ENCODE measurements at places on chromosomes 11 and 22.

GRCh38 chr11:75013051-75013450 is 24.3 kb downstream of the NEU3 start:
- DNase-seq = no peak

DNA sequence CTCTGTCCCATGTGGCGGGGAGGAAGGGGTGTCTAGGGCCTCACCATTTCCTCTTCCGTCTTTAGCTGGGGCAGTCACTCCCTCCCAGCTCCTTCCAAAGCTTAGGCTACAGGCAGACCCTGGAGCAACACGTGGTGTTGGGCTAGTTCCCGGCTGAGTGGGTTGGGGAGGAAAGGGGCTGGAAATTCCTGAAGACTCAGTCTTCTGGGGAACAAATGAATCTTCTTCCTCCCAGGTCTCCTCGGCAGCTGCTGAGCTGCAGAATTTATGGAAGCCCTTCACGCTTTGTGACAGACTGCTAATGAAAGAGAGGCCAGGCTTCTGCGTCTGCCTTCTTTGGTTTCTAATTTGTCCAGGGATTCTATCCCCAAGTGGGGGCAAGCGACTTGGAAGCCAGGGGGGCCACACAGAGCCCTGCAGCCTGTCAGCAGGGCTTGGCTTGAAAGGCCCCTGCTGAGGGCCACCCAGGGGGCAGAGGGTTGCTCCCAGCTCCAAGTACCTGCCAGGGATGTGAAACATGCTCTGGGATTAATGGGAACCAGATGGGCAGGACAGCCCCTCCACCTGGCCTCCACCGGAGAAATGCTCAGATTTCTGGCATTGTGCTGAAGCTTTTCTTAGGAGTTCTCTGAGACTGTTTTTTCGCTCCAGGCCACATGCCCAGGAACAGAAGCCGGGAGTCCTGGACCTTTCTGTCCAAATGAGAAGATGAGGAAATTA is 123.1 kb downstream of the PKNOX2 start:
- DNase-seq = no peak

DNA sequence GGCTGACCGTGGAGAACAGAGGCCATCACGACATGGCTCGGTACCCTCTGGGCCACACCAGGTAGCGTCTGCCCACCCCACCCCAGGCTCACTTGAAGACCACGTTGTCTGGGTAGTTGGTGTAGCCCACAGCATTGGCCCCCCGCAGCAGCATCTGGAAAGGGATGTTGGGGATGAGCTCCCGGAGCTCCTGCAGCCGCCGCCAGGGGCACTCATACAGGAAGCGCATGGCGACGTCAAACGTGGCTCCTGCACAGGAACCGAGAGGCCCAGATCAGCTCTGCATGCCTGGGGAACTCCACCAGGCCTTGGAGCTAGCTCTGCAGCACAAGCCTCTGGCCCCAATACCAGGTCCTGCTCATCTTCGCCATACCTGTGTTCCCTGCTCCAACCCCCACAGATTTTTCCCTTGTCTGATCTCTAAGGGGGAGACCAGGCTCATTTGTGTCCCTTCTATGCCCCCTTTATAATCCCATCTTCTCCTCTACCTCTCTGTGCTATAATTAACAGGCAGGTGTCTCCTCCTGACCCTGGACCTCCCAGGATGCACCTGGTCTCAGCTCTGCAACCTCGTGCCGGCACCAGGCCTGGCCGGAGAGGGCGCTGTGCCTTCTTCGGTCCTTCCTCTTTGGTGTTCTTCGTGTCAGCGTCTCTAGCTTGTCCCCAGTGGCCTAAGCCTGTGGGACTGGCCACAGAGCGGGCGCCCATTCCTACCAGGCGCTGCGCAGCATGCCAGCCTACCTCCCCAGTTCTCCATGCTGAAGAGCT is 5.0 kb upstream of the LRFN4 start:
- DNase-seq = no peak

DNA sequence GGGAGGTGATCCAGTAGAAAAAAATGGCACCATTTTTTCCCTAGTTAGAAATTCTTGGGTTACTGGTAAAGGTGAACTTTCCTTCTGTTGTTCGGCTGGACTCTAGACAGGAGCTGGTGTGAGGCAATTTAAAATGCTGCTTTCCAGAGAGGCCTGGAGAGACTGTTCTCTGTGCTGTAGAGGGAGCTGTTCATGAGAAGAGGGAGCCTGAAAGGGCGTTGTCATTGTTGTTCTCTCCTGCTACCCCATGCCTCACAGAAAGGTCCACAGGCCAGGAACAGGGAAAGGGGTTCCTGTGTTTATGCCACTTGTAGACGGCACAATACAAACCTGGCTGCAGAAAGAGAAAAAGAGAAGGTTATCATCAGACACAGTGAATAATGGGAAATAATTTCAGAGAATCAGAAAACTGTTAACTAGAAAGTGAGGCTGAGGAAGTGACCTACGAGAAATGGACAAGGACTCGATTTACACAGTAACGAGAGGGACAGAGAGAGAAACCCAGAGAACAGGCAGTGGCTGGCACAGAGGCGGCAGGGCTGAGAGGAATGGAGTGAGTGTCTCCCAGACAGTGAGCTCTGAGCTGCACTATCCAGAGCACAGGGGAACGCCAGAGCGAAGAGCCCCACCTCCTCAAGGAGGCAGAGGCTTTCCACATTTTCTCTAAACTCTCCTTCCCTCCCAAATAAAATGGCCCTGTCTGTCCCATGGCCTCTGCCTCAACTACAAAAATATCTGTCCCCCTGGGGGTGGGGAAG is 109.2 kb downstream of the RRM1 start:
- DNase-seq = no peak

GRCh38 chr11:109432105-109432504 is 10.1 kb downstream of the C11orf87 start:
- no peak for DNase-seq

DNA sequence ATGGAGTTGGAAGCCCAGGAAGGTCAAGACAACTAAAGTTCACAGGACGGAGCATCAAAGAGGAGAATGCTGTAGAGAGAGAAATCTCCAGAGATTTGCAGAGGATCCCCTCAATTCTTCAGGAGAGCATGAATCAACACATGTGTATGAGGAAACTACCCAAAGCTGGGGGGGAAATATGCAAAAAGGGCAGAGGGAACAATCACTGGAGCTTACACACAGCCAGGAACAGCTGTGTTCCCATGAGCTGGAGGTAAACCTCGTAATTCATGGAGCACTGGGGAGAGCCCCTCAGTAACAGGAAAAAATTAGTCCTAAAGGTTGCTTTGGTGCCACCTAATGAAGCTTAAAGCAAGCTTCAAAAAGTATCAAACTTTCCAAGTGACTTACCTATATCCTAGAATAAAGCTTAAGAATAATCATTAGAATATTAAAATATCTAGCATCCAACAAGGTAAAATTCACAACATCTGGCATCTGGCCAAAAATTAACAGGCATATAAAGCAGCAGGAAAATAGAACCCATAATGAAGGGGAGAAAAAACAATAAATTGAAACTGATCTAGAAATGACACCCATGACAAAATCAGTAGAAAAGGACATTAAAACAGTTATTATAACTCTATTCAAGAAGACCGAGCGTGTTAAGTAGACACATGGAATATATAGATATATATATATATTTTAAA is 134.2 kb downstream of the STK33 start:
- DNase-seq = no peak

DNA sequence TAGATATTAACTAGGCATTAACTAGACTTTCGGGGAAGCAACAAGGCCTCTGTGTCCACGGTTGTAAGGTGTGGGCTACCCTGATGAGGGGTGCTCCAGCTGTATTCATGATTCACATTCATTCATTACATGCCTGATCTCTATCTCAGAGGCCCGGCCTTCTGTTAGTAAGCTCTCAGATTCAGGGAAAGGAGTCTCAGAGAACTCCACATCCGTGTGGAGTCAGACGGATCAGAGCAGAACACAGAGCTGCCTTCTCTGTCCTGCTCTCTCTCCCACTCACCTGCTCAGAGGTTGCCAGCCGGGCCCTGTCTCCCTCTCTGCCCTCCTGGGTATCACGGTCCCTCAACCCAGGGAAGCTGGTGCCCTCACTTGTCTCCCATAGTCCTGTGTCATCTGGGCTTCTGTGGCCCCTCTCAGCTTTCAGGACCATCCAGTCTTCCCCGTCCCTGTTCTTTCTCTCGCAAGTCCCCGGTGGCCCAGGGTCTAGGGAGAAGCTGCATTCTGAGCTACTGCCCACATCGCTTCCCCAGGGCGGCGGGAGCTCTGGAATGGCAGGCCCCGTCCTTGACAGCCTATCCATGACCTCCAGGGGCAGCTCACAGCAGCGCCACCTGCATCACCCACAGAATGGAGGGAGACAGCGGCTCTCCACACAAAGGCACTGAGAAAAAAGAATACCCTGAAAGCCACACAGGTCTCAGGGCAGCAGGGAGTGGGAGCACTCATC is 4.3 kb downstream of the TP53AIP1 start:
- DNase-seq = no peak

DNA sequence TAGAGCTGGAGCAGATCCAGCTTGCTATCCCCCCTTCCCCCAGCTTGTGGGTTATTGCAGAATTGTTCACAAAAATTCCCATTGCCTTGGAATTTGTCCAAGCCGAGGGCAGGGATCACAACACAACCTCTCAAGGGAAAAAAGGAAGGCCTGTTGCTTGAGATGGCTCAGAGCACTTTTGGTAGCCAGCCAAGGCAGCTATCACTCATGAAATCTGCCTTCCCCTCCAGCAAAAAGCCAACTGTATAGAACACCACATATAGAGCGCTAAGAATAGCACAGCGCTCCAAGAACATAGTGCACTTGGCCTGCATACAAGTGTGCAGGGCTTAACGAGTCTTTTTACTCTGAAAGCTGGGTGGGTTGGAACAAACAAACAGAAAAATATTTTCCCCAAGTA is 46.2 kb downstream of the FAM83F start:
- DNase-seq = peak; percentile 63

GRCh38 chr22:49044091-49044490 is 783.6 kb downstream of the BRD1 start:
- no peak for DNase-seq

- no peak for DNase-seq
Observed at GRCh38 chr11:129694966-129695365, 120.7 kb upstream of the TMEM45B start.

DNA sequence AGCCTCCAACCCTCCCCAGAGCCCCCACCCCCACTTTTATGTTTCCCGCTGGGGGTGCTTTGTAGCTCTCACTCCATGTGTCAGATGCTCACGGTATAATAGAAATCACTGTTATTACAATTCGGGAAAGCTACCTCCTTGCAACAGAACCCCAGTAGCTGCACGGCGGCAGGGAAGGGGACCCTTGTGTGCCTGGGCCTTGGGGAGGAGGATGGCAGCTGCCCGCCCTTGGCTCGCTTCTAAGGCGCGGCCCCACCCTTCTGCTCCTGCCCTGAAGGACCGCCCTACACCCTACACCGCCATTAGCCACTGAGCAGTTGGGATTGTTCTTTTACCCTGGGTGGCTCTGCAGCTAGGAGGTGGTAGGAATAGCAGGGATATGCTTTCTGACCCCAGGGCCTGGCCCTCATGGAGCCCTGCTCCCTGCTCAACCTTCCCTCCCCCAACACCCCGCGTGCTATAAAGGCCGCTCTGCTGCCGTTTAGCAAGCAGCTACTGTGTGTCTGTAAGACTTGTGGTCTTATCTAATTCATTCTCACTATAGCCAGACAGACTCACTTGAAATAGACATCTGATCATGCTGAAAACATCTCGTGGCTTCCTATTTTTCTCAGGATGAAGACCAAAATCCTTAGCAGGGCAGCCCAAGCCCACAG is 219.7 kb downstream of the CEP164 start:
- DNase-seq = no peak

GRCh38 chr11:6483015-6483414 is 1.7 kb downstream of the TIMM10B start:
- no peak for DNase-seq

- no peak for DNase-seq
Observed at GRCh38 chr11:36015799-36016198, 71.9 kb downstream of the LDLRAD3 start.

DNA sequence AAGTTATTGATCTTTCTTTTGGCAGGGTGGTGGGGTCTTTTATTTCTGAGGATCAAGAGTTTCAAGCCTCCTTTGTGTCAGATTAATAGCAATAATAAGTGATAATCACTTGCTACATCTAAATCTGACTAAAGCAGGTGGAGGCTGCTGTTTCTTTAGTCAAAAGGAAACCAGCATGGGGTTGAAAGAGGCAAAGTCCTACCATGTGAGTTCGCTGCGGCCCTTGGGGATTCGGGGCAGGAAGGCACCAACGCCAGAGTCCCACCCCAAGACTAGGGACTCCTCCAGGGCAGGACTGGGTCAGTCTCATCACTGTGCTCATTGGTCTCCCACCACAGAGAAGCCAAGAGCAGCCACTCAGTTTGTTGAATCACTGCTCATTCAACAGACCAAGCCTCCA is 73.0 kb downstream of the TENM4 start:
- DNase-seq = no peak

DNA sequence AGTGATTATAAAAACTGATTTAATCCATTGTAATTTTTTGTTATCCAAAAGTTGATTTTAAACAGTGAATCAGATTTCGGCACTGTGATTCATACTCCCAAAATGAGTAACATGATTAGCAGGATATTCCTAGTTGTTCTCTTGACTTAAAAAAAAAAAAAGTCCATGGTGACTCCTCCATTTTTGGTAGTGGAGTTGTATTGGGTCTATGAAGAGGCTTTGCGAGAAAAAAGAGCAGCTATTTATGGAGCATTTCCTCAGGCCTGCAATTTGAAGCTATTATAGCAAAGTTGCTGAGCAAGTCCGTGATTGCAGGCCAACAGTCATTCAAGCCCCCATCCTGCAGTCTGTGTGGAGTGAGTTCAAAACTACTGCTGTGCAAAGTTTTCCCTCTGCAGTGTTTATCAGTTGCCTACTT is 28.8 kb downstream of the YAP1 start:
- DNase-seq = no peak

- DNase-seq = peak; percentile 35
Observed at GRCh38 chr11:72676861-72677341, 2.7 kb upstream of the PDE2A start.

GRCh38 chr11:58654079-58654907 is 31.8 kb downstream of the CNTF start:
- DNase-seq = peak; percentile 68

DNA sequence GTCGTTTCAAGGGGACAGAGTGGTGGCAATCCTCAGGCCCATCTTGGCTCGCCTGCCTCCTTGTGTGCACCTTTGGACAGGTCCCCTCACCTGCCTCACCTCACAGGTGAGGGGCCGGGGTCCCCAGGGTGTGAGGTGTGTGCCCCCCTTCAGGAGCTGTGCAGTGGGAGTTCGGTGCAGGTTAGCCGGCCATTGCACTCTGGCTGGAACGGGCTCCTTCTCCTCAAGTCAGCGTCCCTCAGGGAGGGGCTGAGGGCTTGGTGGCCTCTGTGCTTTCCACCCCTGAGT is 269.1 kb downstream of the TBC1D22A start:
- no peak for DNase-seq
